Putamen (tissue), 1 donor: ENCODE measurements at places on chromosomes 1 and 21.

DNA sequence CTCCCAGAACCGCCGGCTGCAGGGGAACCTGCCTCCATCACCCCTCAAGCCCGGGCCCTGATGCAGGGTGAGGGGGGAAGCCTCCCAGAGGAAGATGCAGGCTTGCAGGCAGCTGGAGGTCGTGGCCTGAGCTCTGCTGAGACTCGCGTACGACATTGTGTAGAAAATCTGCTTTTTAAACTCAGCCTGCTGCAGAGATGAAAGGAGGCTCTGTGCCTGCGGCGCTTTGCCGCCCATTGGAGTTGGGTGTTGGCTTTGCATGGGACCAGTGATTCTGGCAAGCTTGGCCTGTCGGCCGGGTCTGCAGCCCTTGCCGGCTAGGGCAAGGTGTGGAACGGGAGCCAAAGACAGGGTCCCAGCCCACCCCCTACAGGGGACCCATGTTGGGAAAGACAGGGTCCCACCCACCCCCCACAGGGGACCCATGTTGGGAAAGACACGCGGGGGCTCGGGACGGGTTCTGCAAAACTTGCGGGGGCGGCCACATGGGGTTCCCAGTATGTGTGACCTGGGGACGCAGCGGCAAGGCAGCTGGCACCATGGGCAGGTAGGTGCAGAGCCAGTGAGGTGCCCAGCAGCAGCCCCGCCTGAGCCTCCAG lies 55.6 kb downstream of the SLX9 start:
- no peak for DNase-seq

GRCh38 chr1:98369463-98369862 lies 292.1 kb upstream of the SNX7 start:
- no peak for DNase-seq

DNA sequence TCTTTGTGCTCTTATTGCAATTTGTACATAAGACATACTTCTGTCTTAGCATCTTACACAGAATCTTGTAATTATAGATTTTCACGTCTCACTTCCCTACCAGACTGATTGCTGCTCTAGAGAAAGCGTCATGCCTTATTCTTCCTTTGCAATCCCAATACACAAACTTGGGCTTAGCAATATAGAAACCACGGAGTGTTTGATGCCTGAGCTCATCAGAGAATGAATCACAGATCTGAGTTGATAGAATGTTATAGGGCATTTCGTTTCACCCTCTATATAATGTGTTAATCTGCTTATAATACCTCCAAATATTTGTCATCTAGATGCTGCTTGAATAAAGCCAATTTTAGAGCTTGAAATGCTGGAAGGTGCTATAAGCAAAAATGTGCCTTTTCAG lies 6.6 kb downstream of the FMO1 start:
- no peak for DNase-seq

DNA sequence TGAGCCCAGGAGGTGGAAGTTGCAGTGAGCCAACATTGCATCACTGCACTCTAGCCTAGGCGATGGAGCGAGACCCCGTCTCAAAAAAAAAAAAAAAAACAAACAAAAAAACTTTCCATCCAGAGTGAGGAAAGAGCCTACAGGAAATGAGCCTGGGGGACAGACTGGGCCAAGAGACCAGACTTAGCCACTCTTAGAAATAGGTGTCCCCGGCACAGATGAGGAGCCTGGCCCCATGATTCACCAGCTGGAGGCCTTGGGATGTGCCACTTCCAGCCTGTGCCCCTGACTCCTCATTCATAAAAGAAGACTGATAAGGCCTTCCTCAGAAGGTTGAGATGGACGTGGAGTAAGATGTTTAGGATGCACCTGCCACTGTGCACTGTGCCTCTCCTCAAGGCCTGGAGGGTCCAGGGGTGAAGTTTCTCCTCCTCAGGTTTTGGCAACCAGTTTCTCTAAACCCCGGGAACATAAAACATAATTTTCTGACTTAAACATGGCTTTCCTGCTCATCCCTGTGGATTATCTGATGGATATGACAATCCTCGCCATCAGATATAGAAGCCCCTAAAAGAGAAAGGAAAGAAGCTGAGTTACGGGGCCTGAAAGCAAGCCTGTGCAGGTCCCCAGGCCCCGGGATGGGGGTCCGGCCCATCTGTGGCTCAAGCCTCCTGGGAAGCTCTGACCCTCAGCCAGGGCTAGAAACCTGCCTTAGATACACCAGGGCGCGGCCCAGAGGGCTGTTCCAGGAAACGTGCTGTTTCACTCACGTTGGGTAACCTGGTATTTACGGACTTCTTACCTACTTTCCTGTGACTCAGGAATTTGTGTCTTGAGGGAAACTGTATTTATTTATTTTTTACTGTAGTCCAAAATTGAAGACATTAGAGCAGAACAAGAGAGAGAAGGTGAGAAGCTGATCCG lies 26.0 kb downstream of the MX1 start:
- DNase-seq, result no peak

DNA sequence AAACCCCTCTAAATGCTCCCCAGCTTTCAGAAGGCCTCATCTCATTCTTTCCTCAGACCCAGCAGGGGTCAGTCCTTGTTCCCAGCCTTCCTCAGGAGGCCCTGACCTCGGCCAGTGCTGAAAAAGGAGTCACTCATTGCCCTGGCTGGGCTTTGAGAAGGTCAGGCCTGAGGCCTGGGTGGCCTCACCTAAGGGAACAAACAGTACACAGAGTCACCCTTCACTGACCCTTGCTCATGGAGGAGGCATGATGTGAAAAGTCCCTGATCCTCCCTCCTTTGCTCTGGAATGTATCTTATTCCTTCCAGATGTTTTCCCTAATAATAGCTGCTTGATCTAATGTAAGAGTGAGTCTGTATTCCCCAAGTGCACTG lies 117.7 kb upstream of the SLC44A3 start:
- DNase-seq, result no peak

DNA sequence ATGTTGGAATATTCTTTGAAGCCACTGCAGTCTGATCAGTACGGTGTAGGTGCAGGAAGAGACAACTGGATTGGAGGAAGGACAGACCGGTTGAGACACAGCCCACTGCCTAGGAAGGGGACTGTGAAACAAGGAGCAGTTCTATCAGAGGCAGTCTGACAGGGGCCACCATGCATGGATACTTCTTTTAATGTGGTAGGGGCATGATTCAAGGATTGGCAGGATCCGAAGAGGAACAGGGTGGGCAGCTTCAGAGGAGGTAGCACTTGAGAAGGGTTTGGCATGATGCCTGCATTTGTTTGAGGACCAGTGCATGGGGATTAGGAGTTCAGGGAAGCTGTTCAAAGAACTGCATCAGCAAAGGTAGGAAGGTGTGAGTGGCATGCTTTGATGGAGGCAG lies 167.9 kb downstream of the DYRK1A start:
- DNase-seq, result no peak

GRCh38 chr1:89041119-89041641 lies 18.5 kb upstream of the GBP3 start:
- no peak for DNase-seq

DNA sequence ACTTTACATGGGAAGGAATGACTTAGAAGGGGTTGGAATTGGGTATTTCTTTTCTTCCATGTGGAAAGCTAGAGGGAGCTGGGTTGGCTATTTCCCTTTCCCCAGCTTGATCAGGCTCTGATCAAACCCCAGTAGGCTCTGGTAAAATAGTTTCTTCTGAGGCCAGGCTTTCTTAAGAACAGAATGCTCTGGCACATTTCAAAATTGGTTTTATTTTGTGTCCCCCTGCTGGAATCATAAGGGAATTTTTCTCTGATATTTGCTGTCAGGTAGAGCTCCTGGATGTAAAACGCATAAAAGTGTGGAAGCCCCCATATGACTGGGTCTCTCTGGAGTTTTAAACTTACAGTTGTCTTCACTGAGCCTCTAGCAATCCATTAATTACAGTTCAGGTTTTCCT lies 17.1 kb upstream of the APOBEC4 start:
- DNase-seq, result no peak

DNA sequence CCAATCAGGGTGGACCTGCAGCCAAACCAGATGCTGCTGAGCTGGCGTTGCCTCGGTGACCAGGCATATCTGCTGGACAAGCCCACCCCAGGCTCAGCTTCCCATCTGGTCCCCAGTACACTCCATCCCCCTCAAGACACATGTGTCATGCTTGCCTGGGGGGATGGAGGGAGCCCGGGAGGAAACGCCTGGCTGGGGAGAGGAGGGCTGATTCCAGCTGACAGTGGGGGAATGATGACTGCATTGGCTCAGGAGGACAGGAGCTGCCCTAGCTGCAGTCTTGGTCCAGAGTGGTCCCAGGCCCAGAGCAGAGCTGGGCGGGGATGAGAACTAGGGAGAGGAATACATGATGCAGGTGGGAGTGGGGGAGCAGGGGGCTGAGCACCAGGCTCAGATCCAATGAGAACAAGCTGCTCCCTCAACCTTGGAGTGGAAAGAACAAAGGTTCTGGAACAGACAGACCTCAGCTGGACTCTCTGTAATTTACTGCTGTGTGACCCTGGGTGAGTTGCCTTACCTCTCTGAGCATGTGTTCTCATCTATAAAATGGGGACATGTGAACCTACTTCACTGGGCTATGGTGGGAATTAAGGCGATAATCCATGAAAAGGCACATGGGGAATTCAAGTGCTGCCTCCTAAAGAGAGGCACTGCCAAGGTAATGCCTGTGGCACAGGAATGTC lies 23.1 kb upstream of the ECE1 start:
- no peak for DNase-seq

DNA sequence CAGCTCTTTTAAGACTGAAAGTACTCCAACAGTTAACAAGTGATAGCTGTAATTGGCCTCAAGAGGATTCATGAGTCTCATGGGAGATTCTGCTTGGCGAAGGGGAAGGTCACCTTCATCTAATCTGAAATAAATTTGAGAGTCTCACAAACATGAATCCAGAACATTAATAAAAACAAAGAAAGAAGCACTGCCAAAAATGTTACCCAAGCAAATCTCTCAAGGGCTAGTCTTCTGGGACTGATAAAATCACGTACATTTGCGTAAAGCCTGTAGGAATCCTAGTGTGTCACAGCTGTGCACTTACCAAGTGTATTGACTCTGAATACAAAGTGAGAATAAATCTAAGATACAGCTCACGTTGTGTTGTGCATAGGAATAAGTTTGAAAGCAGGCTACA lies 21.2 kb upstream of the NUF2 start:
- DNase-seq, result no peak

- DNase-seq, result peak; percentile 70
Measured at GRCh38 chr1:9490605-9491339, 48.5 kb upstream of the SLC25A33 start.

DNA sequence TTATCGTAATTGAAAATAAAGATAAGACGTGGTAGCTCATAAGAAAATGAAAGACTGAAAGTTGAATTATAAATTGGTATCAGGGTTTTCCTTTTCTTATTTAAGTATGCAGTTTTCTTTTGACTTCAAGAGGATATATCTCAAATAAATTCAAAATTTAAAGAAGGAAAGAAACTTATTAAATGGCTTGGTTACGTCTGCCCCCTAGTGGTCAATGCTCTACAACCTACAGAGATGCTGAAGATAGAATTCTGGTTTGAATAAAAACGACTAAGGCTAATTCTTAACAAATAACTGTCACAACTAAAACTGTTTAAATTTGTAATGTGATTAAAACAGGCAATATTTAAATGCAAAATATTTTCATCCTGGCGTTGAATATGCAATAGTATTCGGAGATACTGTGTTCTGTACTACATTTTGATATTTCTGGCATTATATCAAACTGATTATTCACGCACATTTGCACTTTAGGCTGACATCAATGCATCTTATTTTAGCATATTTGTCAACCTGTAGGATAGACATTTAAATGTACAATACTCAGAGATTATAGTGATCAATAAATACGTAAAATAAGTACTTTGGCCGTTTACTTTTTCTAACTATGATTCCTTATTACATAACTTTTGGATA lies 26.8 kb downstream of the IFI44 start:
- DNase-seq, result peak; percentile 62

GRCh38 chr1:229819091-229819490 lies 193.0 kb downstream of the URB2 start:
- DNase-seq, result no peak

- DNase-seq, result no peak
Measured at GRCh38 chr1:206723805-206724472, 39.2 kb downstream of the MAPKAPK2 start.

- DNase-seq, result no peak
Measured at GRCh38 chr1:219330669-219331068, 157.0 kb downstream of the LYPLAL1 start.

- DNase-seq, result no peak
Measured at GRCh38 chr1:207803678-207804077, 51.8 kb downstream of the CD46 start.

GRCh38 chr1:157292809-157293564 lies 154.8 kb upstream of the ETV3 start:
- no peak for DNase-seq

DNA sequence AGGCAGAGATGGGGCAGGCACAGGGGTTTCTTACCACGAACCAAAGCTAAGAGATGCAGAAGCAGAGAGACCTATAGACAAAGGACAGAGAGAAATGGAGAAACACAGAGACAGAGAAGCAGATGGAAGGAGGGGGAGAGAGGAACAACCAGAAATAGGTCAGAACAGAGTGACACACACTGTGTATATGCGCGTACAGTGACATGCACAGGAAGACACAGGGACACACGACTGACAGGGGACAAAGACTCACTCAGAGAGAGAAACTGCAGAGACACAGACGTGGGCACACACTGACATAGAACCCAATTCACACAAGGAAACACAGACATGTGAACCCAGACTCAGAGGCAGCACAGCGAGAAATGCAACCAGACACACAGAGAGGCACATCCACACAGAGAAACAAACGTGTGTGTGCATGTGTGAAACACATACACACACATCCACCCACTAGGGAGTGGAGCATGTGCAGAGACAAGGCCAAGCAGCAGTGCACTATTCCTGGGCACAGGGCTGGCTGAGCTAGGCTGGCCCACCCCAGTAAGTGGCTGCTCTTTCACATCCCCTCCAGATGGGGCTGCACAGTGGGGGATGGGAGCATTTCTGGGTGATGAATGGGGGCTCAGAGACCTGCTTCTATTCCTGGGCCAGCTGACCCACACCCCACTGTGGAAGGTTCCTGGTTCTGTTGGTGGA lies 123.4 kb upstream of the CSF3R start:
- no peak for DNase-seq

GRCh38 chr1:10755970-10756521 lies 40.4 kb downstream of the CASZ1 start:
- DNase-seq, result no peak

GRCh38 chr1:65687428-65688214 lies 105.1 kb upstream of the PDE4B start:
- DNase-seq, result peak; percentile 81
